ENCODE measurements at places on chromosomes 6 and 20. TPM values are rescaled to one million over a fixed set of nuclear protein-coding genes. Genes with fewer than 3 reads are reported as not detected.

DEFB118 gene
- total RNA-seq = not detected

BPIFB1 gene
- total RNA-seq = not detected

NKAIN2 gene
- total RNA-seq = 0.30 TPM

TSBP1 gene
- not detected for total RNA-seq

HLA-DQB2 gene
- total RNA-seq = 2.9 TPM

WFDC12 gene
- total RNA-seq = not detected

CNR1 gene
- total RNA-seq = 2.9 TPM

UCKL1 gene
- total RNA-seq = 43.2 TPM

EGFL8 gene
- total RNA-seq = 5.1 TPM

- no peak for DNase-seq
Observed at GRCh38 chr6:157879873-157880254, 56.8 kb downstream of the SNX9 start.

DNA sequence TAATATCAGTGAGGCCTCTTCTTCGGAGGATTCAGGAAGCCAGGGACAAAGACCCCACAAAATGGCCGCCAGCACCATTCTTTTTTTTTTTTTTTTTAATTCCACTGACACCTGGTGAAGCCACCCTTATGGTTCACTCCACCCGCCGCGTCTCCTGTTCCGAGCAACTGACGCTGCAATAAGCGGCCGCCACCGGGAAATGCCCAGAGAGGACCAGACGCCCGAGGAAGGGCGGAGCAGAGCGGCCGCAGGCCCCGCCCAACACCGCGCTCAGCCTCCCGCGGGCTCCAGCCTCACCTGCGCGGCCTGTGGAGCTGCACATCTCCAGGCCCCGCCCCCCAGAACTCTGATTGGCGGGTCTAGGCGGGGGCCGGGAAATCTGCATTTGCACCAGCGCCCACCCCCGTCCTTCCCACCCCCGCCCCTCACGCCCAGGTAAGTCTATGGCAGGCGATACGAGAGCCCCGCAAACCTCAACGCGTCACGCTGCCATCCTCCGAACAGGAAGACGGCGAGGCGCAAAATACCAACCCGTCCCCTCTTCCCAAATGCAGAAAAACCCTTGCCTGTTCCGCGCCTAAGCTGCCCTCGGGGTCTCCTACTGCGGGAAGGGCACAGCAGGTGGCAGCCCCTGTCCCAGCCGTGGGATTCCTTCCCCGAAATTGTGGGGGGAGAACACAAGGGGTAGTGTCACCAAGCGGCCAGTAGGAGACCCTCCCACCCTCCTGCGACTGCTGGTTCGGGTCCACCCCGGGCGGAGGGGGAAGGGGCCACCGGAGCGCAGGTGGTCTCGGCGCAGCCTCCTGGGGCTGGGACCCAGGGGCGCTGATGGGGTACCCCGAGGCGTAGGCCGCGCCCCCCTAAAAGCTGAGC lies 960 bp downstream of the ATP9A start:
- DNase-seq = peak; percentile 93

- no peak for DNase-seq
Observed at GRCh38 chr6:72715119-72715518, 93.3 kb downstream of the KCNQ5 start.

- DNase-seq = no peak
Observed at GRCh38 chr6:143468026-143468425, 17.4 kb downstream of the PEX3 start.

DNA sequence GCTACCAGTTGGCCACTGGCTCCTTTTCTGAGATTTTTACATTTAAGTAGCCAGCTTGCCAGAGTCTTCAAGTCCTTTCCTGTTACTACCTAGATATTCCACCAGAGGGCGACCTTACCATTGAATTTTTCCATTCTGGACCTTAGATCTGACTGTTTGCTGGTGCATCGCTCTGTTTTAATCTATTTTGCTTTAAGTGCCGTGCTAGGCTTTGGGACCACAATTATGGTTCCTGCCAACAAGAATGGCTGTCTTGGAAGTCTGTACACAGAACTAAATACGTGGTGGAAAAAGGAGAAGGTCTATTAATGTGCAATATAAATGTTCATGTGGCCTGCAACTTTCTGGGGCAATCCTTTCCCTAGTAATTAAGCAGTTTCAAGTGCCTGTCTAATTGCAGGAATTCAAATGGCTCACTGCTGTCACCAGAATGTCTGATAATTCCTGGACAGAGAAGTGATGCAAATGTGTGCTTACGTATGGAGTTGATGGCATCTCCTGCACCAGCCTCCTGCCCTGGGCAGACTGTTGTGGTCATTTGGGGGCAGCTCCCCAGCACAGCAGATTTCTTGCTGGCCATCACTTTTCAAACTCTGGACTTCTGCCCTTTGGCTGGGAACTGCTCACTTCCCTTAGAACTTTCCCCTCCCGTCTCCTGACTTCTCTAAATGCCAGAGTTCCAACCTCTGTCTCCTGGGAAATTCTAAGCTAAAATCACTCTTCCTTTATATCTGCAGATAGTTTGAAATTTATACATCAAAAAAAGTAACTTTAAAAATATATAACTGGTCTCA lies 5.6 kb upstream of the HLA-DOA start:
- no peak for DNase-seq

GRCh38 chr6:13495112-13495776 lies 7.8 kb upstream of the GFOD1 start:
- no peak for DNase-seq

DNA sequence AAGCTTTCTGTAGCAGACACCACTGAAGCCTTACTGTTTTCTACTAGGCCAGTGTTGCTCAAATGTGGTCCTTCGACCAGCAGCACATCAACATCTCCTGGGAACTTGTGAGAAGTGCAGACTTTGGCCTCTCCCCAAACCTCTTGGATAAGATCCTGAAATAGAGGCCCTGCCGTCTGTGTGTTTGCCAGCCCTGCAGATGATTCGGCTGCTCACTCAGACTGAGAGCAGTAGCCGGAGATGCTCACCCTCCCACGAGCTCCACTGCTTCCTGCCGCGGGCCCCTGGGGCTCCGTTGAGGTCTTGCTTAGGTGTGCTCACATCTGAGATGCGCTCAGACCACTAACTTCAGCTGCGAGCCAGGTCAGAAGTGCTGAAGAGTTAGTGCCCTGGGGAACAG lies 129.5 kb upstream of the SSTR4 start:
- no peak for DNase-seq

- DNase-seq = no peak
Observed at GRCh38 chr20:663315-664090, 10.5 kb upstream of the SRXN1 start.

GRCh38 chr6:140017470-140017869 lies 643.0 kb upstream of the CITED2 start:
- no peak for DNase-seq

DNA sequence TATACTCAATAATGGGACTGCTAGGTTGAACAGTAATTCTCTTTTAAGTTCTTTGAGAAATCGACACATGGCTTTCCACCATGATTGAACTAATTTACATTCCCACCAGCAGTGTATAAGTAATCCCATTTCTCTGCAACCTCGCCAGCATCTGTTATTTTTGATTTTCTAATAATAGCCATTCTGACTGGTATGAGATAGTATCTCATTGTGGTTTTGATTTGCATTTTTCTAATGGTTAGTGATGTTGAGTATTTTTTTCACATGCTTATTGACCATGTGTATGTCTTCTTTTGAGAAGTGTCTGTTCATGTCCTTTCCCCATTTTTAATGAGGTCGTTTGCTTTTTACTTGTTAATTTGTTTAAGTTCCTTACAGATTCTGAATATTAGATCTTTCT lies 66.5 kb downstream of the STK4 start:
- no peak for DNase-seq

GRCh38 chr6:161301338-161301737 lies 27.5 kb upstream of the AGPAT4 start:
- DNase-seq = no peak

DNA sequence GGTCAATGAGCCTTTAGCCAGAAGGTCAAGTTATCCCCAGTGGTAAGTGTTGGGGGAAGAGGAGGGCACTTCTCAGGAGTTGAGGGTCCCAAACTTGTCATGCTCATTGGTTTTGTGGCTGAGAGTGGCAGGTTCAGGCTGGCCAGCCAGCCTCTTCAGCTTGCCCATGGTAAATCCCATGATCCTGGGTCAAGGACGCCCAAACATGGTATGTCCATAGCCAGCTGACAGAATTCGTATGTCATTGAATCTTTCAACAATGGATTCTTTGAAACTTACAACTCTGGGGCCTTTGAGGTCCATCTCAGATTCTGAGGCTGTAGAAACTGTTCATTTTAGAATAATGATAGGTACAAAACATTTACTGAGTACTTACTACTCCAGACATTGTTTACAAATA lies 36.1 kb upstream of the RSPO4 start:
- no peak for DNase-seq

GRCh38 chr6:2127484-2127911 lies 117.9 kb downstream of the GMDS start:
- peak; percentile 79 for DNase-seq

DNA sequence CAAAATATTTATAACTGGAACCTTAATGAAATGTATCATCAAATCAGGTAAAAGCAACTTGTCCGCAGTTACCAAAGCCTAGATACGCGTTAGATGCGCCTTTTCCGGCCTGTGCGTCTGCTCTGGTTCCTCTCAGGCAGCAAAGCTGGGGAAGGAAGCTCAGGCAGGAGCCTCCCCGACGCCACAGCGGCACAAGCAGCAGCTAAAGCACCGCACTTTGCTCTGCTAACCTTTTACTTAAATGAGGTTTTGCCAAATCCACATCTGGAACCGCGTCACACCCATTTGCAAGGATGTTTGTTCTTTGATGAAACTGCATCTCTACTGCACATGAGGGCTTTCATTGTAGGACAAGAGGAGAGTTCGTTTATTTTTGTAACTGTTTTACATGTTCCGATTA lies 36.8 kb downstream of the THBS2 start:
- DNase-seq = no peak

DNA sequence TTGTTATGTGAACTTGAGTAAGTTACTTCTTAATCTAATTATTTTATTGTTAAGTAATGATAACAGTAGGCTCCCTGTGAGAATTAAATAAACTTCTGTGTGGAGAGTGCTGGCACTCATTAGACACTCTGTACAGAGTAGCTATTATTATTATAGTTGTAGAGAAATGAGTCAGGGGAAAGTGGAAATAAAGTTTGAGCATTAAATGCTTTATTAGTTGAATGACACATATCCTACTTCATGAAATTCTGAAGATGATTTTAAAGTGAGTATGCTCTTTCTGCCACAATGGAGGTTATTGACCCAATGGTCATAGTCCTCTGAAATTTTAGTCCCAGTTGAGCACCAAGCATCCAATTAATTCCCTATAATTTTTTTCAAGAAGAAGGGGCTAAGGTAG lies 5.9 kb downstream of the ECI2 start:
- DNase-seq = no peak

DNA sequence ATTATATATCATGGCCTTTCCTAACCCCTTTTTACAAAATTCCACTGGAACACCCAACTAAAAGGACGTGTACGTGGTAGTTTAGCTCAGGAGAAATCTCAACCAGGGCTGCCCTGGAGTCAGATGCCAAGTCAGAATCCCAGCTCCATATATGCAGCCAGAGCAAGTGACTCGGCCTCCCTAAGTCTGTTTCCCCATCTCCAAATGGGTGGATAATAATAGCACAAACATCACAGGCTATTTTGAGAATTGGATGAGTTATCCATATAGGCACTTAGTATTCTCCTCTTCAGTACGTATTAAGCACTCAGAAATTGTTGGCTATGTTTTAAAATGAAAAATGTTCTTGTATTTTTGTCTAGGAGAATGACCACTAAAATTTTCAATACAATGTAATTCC lies 481.5 kb downstream of the CD109 start:
- DNase-seq = no peak

DNA sequence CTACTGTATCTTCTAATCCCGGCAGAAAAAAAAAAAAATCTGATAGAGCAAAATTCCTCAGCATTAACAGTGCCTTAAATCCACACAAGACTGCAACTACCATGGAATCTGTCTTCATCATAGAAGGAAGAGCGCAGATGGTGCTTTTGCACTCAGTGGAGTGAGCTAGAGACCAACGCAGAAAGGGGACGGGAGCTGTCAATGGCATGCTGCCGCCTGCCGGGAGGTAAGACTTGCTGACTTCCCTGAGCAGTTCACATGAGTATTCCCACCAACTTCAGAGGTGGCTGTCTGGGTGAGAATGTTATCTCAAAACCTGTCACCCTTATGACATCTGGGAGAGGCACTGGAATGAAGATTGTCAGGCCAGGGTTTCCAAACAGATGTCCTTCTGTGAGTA lies 35.6 kb downstream of the DZANK1 start:
- DNase-seq = no peak

Data from cardiac septum (tissue), 1 donor.